ENCODE measurements at places on chromosomes 12 and 14. TPM values are rescaled to one million over a fixed set of nuclear protein-coding genes. Genes with fewer than 3 reads are reported as not detected.

DAD1 gene
- 124 TPM for total RNA-seq

SRRM4 gene
- total RNA-seq: not detected

DNA sequence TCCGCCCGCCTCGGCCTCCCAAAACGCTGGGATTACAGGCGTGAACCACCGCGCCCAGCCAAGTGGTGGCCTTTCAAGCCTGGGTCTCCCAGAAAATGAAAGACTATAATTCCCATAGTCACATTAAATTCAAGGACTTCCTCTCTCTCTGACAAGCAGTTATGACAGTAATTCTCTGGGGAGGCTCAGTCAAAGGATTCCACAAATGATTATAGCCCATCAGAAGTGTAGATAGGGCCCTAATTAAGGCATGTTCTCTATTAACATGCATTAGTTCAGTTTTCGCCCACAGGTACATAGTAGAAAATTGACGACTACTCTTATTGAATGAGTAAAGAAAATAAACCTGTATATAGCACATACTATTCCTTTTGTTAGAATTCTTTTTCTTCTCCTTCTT lies 16.4 kb downstream of the PRMT8 start:
- DNase-seq: no peak

KCNA5 gene
- not detected for total RNA-seq

DNA sequence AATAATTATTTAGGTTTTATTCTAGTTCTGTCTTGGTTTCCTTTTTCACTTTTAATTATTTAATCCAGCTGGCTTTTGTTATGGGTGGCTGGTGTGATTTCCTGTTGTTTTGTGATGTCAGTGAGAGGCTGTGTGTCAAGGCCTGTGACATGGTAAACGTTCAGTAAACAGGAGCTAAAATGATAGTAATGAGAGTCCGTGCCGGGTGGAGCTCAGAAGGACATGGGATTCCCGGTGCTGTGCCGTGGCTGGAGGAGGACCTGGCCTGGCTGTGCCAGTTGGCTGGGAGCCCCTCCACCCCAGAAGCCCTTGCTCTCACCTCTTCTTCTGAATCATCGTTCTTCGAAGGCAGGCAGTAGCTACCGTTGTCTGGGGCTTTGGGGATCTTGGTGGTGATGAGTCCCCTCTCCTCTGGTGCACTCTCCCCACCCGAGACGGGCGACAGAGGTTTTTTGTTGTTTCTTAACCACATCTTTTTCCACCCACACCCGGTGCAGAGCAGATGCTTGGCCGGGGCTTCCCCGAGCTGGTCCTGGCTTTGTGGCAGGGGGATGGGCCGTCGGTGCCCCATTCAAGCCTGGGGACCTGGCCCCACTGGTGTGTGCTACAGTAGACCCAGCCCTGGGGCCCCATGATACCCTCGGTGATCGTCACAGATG lies 29.1 kb downstream of the SH2B3 start:
- DNase-seq: peak; percentile 78

DNA sequence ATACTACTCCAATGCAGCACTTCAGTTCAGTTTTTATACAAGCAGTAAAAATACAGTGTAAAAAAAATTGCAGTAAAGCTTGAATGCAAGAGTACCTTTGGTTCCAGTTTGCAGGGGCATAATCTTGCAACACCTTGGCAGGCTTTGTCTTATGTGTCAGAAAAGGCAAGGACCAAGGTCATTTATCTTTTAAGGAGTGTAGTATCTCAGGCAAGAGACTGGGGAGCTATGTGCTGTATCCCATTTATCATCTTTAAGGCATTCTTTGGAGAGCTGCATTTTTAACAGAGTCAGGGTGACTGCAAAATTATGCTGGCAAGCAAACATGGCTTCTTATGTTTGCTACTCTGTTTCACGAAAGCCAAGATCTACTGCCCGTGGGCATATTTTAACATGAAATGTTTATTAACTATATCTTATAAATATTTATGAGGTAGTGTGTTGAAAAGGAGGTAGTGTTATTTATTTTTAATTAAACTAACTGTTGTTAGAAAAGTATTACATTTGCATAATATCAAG lies 14.8 kb upstream of the DLGAP5 start:
- no peak for DNase-seq

DNA sequence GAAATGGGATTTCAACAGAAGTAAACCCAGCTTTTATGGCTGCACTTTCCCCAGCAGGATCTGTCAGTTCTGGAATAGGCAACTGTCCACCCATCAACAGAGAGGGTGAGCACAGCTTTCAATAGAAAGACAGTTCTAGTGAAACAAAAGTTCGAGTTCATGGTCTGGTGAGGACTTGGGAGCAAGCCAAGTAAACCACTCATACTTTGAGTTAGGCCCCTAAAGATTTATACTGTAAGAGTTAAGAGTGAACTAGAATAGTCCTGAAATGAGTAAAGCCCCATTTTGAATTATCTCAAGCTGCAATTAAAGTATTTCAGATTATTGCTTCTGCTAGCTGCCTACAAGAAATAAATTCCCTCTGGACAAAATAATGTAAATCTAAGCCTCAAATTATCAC lies 82.6 kb downstream of the METTL25 start:
- DNase-seq: no peak

CCDC184 gene
- 0.57 TPM for total RNA-seq

GRCh38 chr12:77592836-77593235 lies 237.9 kb upstream of the NAV3 start:
- DNase-seq: no peak

NRXN3 gene
- total RNA-seq: not detected

DNA sequence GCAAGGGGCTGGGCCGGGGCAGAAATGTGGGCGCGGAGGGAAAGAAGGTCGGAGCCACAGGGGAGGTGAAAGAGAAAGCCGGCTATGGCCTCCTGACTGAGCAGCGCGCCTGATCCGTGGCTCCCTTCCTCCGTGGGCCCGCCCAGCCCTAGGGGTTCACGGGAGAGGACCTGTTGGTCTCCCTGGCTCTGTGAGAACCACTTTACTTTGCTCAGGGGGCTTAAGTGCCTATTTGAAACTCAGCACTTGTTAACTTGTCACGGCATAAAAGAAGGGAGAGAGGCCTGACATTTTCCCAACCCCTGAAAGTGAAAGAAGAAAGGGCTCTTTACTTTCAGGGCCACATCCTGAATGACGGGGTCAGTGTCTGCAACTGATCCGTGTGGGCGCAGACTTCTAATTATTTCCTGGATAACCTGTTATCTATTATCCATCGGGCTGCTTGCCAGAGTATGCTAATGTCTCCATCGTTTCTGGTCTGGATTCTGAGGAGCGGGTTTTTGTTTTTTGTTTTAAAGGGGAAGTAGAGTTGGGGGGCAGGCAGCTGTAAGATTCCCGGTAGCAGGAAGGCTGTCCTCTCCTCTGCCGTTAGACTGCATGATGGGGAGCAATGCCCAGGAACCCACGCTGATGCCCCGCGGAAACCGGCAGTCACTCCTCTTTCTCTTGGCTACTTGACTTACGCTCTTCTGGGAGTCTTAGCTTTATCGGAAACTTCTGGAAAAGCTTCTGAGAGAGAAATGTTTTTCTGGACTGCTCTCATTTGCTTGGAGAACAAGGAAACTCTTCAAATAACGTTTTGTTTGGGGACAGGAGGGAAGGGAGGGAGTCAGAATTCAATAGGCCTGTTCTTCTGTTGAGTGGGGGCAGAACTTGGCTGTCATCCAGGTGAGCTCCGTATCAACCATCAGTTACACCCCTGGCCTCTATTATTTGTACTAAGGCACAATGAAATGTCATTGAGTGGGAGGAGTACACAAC lies 127.7 kb upstream of the MAX start:
- DNase-seq: peak; percentile 64

MYF6 gene
- not detected for total RNA-seq

RAB3IP gene
- total RNA-seq: 27.2 TPM

TAS2R43 gene
- 0.39 TPM for total RNA-seq

DNA sequence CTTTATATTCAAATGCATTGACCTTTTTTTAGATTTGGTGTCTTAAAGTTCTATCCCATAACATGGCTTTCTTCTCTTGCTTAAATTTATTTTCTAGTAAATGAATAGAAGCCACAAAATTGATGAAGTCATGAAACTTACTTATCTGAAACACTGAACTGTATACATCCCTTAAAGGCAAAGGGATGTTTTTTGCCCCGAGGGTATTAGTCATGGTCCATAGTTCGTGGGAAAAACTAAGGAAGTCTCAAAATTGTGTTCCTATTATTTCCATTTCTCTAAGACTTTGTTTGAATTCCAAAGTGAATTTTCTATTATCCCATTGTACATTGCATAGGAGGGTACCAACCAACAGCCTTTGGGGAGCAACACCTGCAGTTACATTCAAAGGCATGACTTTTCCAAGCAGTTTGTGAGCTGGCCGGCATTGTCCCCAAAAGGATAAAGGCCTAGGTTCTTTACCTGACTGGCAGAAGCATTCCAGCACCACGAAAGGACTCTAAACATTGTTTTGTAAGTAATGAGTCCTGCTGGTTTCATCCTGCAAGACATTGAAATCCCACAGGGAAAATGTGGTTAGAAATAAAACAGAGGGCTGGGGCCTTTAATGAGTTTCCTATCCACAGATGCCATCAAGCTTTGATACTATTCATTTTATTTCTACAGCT lies 473.5 kb downstream of the PRKD1 start:
- no peak for DNase-seq

GRCh38 chr14:85254711-85255110 lies 275.2 kb upstream of the FLRT2 start:
- no peak for DNase-seq

- DNase-seq: no peak
Observed at GRCh38 chr14:77601846-77602619, 14.4 kb downstream of the SPTLC2 start.

SLC22A17 gene
- 3.4 TPM for total RNA-seq

DNA sequence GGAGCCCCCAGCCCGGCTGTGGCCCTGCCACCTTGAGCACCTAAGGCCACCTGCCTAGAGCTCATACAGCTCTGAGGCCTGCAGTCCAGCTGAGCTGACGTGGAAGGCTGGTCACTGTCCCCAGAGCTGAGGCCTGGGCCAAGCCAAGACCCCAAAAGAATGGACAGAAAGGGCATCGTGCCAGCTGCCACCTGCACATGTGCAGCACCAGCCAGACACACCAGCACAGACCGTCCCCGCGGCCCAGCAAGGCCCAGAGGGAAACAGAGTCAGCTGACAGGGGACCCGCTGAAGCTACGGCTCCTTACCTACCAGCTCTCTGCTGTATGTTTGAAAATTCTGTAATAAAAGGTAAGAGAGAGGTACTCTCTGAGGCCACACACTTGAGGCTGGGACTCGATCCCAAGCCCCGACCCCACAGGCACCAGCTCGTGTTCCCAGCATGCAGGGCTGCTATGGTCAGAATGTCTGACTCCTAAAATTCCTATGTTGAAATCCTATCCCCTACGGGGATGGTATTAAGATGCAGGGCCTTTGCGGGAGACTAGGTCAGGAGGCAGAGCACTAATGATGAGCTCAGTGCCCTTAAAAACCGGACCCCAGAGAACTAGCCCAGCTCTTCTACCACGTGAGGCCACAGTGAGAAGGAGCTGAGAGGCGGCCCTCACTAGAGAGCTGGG lies 25.4 kb downstream of the BRF1 start:
- no peak for DNase-seq

PPFIBP1 gene
- total RNA-seq: 18.2 TPM

KRT77 gene
- total RNA-seq: not detected

DNA sequence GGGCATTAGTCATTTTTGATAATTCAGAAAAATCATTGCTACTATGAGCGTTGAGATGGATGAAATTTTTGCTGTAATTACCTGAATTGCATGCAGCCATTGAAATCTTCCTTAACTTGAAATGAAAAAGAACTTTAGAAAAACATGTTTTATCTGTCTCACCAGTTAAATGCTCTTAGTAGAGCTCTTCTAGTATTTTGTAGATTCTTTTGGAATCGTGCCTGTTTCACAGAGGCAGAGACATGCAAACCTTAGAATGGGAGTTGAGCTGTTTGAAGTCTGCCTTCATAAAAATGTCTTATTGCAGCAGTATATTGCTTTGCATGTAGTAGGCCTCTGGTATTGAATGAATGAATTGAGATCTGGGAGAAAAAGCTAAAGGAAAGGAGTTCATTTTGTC lies 4.2 kb downstream of the PEX5 start:
- no peak for DNase-seq

DNA sequence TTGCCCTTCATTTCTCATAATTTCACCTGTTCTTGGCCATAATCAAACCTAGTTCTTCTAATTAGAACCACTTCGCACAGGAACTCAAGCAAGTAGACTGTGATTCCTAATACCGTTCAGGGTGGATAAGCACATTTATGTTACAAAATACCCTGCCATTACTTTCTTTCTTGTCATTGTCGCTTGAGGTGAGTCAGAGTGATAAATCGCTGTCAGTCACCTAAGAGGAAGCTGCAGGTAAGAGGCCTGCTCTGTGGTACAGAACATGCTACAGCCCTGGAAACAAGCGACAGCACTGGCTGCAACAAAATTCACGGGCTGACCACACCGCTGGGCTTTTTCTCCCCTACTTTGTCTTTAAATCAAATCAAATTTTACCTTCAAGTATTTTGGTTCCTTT lies 218.2 kb downstream of the ANO6 start:
- DNase-seq: no peak

DNA sequence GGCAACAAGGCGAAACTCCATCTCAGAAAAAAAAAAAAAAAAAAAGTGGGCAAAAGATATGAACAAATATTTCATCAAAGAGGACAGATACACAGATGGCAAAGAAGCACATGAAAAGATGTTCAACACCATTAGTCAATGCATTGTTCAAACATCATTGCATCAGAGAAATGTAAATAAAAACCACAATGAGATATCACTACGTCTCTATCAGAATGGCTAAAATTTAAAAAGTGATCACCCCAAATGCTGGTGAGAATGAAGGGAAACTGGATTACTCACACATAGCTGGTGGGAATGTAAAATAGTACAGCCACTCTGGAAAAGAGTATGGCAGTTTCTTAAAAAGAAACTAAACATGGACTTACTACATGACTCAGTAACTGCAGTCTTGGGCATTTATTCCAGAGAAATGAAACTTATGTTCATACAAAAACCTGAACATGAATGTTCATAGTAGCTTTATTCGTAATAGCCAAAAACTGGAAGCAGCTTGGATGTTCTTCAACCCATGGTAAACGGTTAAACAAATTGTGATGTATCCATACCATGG lies 3.6 kb downstream of the L2HGDH start:
- no peak for DNase-seq

KRT75 gene
- total RNA-seq: not detected

DNA sequence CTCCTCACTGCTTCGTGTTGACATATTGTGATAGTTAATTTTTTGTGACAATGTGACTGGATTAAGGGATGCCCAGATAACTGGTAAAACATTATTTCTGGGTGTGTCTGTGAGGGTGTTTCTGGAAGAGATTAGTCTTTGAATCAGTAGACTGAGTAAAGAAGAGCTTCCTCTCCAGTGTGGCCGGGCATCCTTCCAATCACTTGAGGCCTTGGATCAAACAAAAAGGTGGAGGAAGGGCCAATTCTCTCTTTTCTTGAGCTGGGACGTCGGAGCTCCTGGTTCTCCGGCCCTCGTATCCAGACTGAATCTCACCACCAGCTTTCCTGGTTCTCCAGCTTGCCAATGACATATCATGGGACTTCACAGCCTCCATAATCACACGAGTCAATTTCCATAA lies 240.4 kb downstream of the CHST11 start:
- no peak for DNase-seq

- DNase-seq: no peak
Observed at GRCh38 chr14:96748362-96748761, 48.8 kb upstream of the VRK1 start.

- no peak for DNase-seq
Observed at GRCh38 chr14:68460541-68460940, 332.3 kb downstream of the ZFP36L1 start.

GRCh38 chr12:63976902-63977395 lies 132.4 kb downstream of the SRGAP1 start:
- DNase-seq: no peak

PAPLN gene
- 0.72 TPM for total RNA-seq

GRCh38 chr14:81009346-81009745 lies 53.9 kb downstream of the TSHR start:
- DNase-seq: no peak
